ENCODE measurements at places on chromosomes 7 and 10.

- DNase-seq, result no peak
Measured at GRCh38 chr10:21083861-21084260, 186.8 kb upstream of the NEBL start.

GRCh38 chr10:43145311-43145710 lies 7.1 kb downstream of the CSGALNACT2 start:
- DNase-seq, result no peak

DNA sequence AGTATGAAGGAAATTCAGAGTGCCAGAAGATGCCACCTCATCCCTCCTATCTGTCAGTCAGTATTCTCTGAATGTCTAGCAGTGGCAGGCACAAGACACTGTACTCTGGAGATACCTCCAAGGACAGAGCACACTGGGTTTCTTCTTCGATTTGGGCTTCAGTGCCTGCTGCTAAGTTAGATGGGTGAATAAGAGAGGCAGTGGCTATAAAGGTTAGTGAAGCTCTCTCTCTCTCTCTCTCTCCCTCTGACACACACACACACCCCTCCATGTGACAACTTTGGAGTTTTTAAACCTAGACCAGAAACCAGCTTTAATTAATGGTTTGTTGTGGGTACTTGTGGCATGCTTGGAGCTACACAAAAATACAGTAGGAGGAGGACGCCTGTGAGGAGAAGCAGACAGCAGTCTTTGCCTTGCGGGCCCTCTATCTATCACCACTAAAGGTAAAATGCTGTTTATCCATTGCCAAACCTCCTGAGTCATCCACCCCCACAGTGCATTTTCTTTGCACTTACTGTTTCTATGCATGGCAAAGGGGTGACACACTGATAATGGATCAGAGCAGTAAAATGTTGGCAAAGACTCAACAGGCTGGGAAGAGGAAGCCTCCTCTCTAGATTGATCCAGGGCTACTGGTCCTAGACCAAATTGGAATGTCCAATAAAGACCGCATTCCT lies 102.5 kb downstream of the TRIL start:
- no peak for DNase-seq

GRCh38 chr10:106086391-106086790 lies 1078.1 kb downstream of the SORCS1 start:
- no peak for DNase-seq

DNA sequence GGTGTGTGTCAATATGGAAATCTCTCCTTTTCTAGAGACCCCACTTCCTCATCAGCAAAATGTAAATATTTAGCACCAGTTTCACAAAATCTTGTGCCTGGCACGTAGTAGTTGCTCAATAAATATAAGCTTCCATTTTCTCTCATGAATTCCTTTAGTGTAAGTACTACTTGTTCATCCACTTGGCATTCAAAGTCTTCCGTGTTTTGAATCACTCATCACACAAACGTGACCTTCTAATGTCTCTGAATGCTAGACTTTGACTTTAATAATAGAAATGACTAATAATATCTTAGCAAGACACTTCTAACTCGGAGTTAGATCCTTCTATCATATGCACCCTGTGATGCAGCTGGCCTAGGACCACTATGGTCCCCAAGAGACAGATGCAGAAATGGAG lies 168.7 kb upstream of the ZNF32 start:
- no peak for DNase-seq

DNA sequence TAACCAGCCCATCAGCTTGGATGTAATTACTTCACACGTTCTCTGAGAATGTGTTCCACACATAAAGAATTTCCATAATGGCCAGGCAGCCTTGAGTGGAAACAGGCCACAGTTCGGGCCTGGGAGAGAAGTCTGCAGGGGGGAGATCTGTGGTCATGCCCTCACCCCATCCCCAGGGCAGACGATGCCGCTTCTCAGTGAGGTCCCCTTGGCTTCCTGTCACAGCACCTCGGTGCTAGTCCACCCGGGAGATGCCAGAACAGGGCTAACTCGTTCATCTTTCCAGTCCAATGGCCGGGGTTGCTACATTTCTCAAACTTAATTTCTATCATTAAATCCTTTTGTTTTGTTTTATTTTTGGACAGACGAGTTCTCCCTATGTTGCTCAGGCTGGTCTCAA lies 624.1 kb downstream of the PTPRN2 start:
- DNase-seq, result no peak

All from pons (tissue), 1 donor.